ENCODE measurements at places on chromosomes 13 and 19.

- H3K27me3 ChIP-seq: no peaks in the 10 kb centered on the region
- H3K27ac ChIP-seq: no peak overlapping the region
- H3K4me3 ChIP-seq: no peak overlapping the region
- no peaks in the 10 kb centered on the region for H3K36me3 ChIP-seq
- peak; percentile 32 for DNase-seq
Observed at GRCh38 chr19:4730740-4731171, 7.1 kb upstream of the DPP9 start.

DNA sequence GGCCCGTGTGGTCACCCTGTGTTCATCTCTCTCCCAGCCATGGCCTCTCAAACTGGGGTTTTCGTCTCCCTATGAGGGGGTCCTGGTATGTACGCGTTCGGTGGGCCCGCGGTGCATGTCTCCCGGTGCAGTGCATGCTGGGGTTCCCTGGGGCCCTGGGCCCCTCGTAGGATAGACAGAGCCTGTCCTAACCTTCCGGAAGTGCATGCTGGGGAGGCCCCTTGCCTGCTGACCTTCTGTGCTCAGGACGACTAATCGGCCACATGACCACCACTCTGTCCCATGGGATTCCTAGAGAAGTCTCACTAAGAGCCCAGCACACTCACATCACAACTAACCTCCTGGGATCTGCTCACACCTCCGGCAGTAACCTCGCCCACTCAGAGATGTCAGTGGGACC, 4.9 kb upstream of the USE1 start:
- no peaks in the 10 kb centered on the region for H3K27me3 ChIP-seq
- H3K4me1 ChIP-seq: peaks cover 23% of the 10 kb centered on the region
- H3K4me3 ChIP-seq: peak overlapping the region; percentile 22
- no peak for DNase-seq
- H3K36me3 ChIP-seq: peaks cover 52% of the 10 kb centered on the region

DNA sequence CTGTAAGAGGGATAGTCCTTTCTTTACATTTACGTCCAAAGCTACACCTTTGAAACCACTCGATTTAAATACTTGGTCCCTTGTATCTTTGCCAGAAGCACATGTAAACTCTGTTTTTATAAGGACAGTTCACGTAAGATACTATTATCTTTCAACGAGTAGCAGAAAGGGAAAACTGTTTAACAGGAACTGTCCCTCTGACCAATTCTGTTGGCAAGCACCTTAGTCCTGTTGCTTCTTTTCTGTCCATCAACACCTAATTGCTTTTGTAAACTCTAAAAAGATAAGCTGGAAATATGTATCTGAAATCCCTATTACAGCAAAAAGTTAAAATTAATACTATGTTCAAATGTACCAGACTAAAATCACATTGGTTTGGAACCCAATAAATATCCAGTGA, 37.4 kb downstream of the PCDH9 start:
- H3K27ac ChIP-seq: no peak overlapping the region
- H3K36me3 ChIP-seq: no peaks in the 10 kb centered on the region
- no peaks in the 10 kb centered on the region for H3K4me1 ChIP-seq

- peaks cover 13% of the 10 kb centered on the region for H3K27me3 ChIP-seq
- H3K27ac ChIP-seq: no peak overlapping the region
- H3K4me1 ChIP-seq: peaks cover 6% of the 10 kb centered on the region
- H3K4me3 ChIP-seq: no peak overlapping the region
- no peak for DNase-seq
Observed at GRCh38 chr13:51912511-51913225, 50.9 kb downstream of the CCDC70 start.

- H3K4me1 ChIP-seq: no peaks in the 10 kb centered on the region
- no peak overlapping the region for H3K27ac ChIP-seq
- H3K36me3 ChIP-seq: no peaks in the 10 kb centered on the region
Observed at GRCh38 chr13:31556376-31556775, 182.9 kb upstream of the RXFP2 start.

GRCh38 chr19:3266792-3267514, 42.5 kb downstream of the CELF5 start:
- H3K36me3 ChIP-seq: no peaks in the 10 kb centered on the region
- peaks cover 56% of the 10 kb centered on the region for H3K27me3 ChIP-seq
- no peak overlapping the region for H3K4me3 ChIP-seq
- H3K4me1 ChIP-seq: no peaks in the 10 kb centered on the region
- no peak for DNase-seq

DNA sequence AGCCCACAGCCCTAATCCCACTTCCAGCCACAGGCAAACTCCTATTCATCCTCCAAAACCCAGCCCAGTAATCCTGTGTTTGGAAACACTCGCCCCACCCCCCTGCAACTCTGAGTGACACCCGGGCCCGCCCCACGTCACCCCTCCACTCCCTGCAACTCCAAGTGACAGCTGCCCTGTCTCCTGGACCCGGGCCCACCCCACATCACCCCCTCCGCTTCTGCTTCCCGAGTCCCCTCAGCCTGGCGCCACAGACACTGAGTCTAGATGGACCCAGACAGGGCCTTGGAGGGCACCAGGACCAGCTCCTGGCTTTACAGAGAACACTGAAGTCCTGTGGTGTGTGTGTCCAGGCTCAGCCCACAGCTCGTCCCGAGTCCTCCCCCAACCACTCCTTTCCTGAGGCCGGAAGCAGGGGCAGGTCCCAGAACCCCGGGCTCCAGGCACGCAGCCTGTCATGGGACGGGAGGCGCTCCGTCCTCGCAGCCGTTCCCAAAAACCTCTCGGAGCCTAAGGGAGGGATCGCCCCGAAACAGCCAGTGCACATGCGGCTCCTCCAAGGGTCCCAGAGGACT, 7.7 kb downstream of the REXO1 start:
- H3K27ac ChIP-seq: peak overlapping the region; percentile 9
- peaks cover 38% of the 10 kb centered on the region for H3K4me1 ChIP-seq
- no peak for DNase-seq
- no peaks in the 10 kb centered on the region for H3K27me3 ChIP-seq

DNA sequence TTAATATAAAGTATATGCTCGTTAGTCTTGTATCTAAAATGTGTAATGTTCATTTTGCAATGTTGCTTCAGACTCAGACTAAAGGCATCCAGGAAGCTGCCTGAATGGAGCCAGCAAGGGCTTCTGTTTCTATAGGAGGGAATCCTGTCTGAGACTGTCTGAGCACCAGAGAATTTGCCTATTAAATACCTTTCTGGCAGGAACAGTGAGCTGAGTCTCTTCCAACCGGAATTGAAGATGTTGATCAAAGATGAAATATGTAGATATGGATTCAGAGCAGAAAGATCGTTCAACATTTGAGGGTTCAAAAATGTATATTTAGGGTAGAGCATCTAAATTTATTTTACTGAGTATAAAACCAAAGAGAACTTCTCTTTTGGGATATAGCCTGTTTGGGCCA, 20.9 kb downstream of the MYO16 start:
- no peaks in the 10 kb centered on the region for H3K36me3 ChIP-seq
- no peak overlapping the region for H3K27ac ChIP-seq
- H3K4me1 ChIP-seq: no peaks in the 10 kb centered on the region
- no peak overlapping the region for H3K4me3 ChIP-seq

GRCh38 chr13:111129465-111130115, 14.5 kb downstream of the ARHGEF7 start:
- no peak for DNase-seq
- H3K4me1 ChIP-seq: peaks cover 12% of the 10 kb centered on the region
- H3K4me3 ChIP-seq: no peak overlapping the region

DNA sequence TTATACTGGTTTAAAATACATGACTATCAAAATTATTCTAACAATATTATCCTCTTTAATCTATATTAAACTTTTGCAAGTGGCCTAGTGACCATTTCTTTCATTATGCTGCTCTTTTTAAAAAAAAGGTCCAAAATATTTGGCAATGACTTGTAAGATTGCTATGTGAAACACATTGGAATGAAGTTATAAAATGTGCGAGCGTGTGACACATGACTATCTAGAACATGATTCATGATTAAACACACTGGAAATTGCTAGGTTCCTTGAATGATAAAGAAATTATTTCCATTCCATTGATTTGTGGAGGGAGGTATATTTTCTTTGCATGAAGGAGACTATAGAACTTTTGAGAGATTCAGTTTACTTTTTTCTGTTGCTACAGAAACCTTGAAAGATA, 739.1 kb downstream of the DIAPH3 start:
- H3K36me3 ChIP-seq: no peaks in the 10 kb centered on the region
- H3K4me3 ChIP-seq: no peak overlapping the region
- H3K27me3 ChIP-seq: no peaks in the 10 kb centered on the region
- no peaks in the 10 kb centered on the region for H3K4me1 ChIP-seq

GRCh38 chr13:48424212-48424611, 11.3 kb upstream of the LPAR6 start:
- H3K36me3 ChIP-seq: peaks cover 20% of the 10 kb centered on the region
- no peak for DNase-seq
- H3K27ac ChIP-seq: no peak overlapping the region
- H3K4me3 ChIP-seq: no peak overlapping the region
- peaks cover 3% of the 10 kb centered on the region for H3K4me1 ChIP-seq

GRCh38 chr19:12156223-12157058, at the start of gene ZNF625:
Gene ZNF625, minus strand, starts transcription at chr19:12156734. Its CDS starts 176 bp downstream, at chr19:12156558.
- peaks cover 7% of the 10 kb centered on the region for H3K36me3 ChIP-seq
- peak within 1 kb of the TSS; percentile 96 for H3K27ac ChIP-seq
- H3K4me1 ChIP-seq: peaks cover 7% of the 10 kb centered on the region
- peak; percentile 64 for DNase-seq
- H3K4me3 ChIP-seq: peak within 1 kb of the TSS; percentile 98
- no peaks in the 10 kb centered on the region for H3K27me3 ChIP-seq

DNA sequence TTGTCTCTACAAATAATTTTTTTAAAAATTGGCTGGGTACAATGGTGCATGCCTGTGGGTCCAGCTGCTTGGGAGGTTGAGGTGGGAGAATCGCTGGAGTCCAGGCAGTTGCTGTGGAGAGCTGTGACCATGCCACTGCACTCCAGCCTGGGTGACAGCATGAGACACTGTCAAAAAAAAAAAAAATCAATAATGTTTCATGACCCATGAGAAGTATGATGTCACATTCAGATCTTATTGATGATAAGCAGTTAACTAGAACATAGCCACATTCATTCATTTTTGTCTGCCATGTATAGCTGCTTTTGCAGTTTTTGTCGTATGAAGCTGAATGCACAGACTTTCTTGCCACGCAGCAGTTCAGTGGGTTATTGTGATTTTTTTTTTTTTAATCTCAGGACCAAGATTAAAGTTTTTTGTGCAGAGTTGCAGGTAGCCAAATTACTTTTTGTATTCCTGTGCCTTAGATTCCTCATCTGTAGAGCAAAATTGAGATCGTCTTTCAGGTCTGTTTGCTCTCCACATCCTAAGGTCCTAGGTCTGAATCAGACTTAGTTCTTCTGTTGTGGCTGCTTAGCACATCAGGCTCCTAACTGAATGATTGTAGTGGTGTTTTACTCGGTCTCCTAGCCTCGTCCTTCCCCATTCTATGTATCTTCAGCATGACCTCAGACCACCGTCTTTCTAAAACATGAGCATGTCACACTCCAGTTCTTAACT, 145.2 kb downstream of the GGACT start:
- H3K36me3 ChIP-seq: peaks cover 2% of the 10 kb centered on the region
- peaks cover 2% of the 10 kb centered on the region for H3K4me1 ChIP-seq

DNA sequence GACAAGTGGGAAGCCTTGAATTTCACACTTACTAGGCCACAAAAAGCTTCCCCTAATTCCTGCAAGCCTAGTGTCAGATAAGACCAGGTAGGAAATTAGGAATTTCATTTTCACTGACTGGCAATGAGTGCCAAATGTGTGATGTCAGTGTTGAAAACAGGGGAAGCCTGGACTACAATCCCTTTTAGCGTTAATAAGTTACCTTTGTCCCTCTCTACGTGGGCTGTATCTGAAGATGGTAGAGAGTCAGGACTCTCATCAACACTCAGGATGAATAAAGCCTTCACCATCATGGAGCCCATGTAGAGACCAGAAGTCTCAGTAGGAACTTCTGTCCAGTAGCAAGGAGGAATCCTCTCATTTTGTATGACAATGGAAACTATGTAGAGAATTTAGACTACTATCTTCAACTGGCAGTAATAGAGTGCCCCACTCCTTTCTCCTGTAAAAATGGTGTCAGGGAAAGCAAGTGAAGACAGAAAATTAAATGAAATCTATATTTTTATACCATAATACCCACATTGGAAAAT, 324.1 kb upstream of the KLHL1 start:
- H3K27me3 ChIP-seq: no peaks in the 10 kb centered on the region
- H3K4me1 ChIP-seq: no peaks in the 10 kb centered on the region
- H3K4me3 ChIP-seq: no peak overlapping the region

- H3K4me3 ChIP-seq: no peak overlapping the region
- no peak for DNase-seq
- H3K36me3 ChIP-seq: peaks cover 4% of the 10 kb centered on the region
- no peak overlapping the region for H3K27ac ChIP-seq
- peaks cover 13% of the 10 kb centered on the region for H3K4me1 ChIP-seq
- peaks cover 40% of the 10 kb centered on the region for H3K27me3 ChIP-seq
Observed at GRCh38 chr19:48745208-48745995, 1.3 kb downstream of the IZUMO1 start.

DNA sequence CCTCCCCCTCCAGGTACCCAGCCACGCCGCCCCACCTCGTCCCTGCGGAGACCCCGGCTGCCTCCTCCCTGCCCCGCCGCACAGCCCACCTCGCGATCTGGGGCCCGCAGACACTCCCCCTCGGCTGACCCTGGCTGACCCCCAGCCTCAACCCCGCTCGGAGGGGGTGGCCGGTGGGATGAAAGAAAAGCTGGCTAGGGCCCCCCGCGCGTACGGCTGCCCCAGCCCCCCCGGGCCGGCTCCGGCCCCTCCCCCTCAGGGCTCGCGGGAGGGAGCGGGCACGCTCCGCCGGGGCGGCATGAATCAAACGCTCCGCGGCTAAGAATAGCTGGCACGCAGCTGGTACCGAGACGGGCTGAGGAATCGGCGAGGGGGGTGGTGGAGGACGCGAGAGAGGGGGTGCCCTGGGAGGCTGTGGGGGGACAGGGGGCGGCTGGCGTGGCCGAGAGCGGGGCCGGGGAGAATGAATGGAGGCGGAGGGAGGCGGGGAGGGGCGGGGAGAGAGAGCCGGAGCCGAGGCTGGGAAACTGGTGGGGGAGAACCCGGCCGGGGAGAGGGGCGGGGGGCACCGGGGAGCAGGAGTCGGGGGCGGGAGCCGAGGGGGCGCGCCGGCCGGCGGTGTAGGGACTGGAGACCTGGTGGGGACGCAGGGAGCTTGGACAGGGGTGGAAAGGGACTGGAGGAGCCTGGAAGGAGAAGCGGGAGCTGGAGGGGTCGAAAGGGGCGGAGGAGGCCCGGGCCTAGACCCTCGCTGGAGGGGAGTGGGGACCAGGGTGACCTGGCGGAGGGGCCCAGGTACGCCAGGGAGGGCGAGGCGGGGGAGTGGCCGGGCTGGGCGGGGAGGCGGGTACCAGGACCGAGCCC, 1.1 kb downstream of the SHANK1 start:
- H3K4me1 ChIP-seq: peaks cover 28% of the 10 kb centered on the region
- H3K27ac ChIP-seq: no peak overlapping the region
- H3K27me3 ChIP-seq: peaks cover 76% of the 10 kb centered on the region
- peaks cover 6% of the 10 kb centered on the region for H3K36me3 ChIP-seq
- peak overlapping the region; percentile 74 for H3K4me3 ChIP-seq

- H3K36me3 ChIP-seq: peaks cover 4% of the 10 kb centered on the region
- H3K27ac ChIP-seq: peak overlapping the region; percentile 57
- H3K27me3 ChIP-seq: no peaks in the 10 kb centered on the region
- no peak for DNase-seq
- peaks cover 92% of the 10 kb centered on the region for H3K4me1 ChIP-seq
- no peak overlapping the region for H3K4me3 ChIP-seq
Observed at GRCh38 chr13:40429706-40430545, 236.5 kb downstream of the FOXO1 start.

- peak within 1 kb of the TSS; percentile 96 for H3K4me3 ChIP-seq
- peaks cover 11% of the 10 kb centered on the region for H3K4me1 ChIP-seq
- peak within 1 kb of the TSS; percentile 98 for H3K27ac ChIP-seq
- peaks cover 13% of the 10 kb centered on the region for H3K36me3 ChIP-seq
- H3K27me3 ChIP-seq: no peaks in the 10 kb centered on the region
- peak; percentile 90 for DNase-seq
Observed at GRCh38 chr19:12064590-12065538, at the start of gene ZNF844. Gene ZNF844, plus strand, starts transcription at chr19:12064731. Its CDS starts 143 bp downstream, at chr19:12064874.

Data from stimulated activated naive B cell treated with anti-CD40 and anti-IgM and Interleukin-4, amounts not matched to agents 10 μg/mL and 1 μg/mL and 100 μg/mL, for 72 hours (primary cell).